ENCODE measurements at places on chromosomes 12 and 14.

- no peak for DNase-seq
Observed at GRCh38 chr14:99612071-99612737, 8.2 kb upstream of the CCDC85C start.

- DNase-seq = no peak
Observed at GRCh38 chr12:13275241-13276085, 78.9 kb downstream of the EMP1 start.

GRCh38 chr14:81137316-81137715 lies 83.4 kb downstream of the GTF2A1 start:
- no peak for DNase-seq

- peak; percentile 50 for DNase-seq
Observed at GRCh38 chr12:25130741-25131188, 64.2 kb downstream of the DNAI7 start.

- no peak for DNase-seq
Observed at GRCh38 chr14:59028476-59029202, 159.8 kb upstream of the DAAM1 start.

- no peak for DNase-seq
Observed at GRCh38 chr12:69511469-69512267, 41.5 kb downstream of the FRS2 start.

- DNase-seq = no peak
Observed at GRCh38 chr14:104298458-104298857, 160.1 kb downstream of the KIF26A start.

DNA sequence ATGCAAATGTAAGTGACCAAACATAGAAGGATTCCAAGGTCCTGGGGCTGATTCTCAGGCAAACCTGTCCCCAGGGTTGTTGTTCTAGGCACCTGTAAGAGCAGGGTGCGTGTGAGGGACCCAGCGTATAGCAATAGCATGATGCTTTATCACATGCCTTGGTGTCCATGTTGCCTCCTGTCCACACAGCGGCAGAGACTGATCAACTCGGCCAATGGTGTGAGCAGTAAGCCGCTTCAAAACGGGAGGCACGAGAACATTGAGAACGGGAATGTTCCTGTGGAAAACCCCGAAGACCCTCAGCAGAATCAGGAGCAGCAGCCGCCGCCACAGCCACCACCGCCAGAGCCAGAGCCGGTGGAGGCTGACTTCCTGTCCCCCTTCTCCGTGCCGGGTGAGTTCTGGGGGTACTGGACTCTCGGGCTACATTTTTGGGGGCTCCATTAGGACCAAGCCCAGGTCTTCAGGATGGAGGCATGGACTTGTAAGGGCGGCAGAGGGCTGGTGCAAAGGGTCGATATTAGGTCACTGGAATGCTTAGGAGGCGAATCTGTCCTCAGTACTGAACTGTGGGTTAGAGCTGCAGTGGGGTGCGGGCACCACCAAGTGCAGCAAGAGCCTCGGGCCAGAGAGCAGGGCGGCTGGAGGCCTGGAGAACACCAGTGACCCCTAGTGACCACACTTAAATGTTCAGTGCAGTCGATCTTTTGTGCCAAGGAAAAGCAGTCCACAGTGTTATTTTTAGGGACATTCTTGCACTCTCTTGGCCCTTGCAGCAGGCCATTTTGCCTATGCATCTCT lies 57.2 kb upstream of the RIN3 start:
- no peak for DNase-seq

- no peak for DNase-seq
Observed at GRCh38 chr12:8687846-8688601, 9.8 kb upstream of the RIMKLB start.

GRCh38 chr12:23847857-23848256 lies 101.6 kb downstream of the SOX5 start:
- no peak for DNase-seq

DNA sequence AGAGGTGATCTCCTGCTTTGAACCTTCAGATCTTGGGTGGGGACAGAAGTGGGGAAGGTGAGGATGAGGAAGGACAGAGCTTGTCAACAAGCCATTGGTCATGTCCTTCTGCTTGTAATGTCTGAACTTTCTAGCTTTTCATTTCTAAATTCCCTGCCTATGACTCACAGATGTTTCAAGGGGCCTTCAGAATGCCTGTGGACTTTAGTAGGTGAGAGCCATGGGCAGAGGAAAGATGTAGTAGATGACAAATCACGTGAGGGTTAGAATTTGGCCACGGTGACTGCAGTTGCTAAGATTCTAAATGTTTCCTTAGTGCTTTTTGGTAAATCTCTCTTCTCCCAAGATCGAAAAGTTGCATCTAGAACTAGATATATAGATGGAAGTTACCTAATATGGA lies 18.7 kb upstream of the CREBL2 start:
- DNase-seq = no peak

DNA sequence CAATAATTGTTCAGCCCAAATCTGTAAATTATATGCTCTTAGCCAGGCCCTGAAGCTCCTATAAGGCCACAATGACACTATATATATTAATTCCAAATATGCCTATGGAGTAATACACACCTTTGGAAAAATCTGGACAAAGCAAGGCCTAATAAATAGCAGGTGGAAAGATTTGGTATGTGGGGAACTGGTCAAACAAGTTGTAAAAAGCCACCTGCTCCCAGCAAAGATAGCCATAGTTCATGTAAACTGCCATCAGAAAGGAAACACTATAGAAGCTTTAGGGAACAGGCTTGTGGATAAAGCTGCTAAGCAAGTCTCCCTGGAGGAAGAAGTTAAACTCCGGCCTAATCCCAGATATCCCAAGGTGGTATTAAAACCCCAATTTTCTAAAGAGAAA lies 29.7 kb downstream of the PRMT8 start:
- no peak for DNase-seq

DNA sequence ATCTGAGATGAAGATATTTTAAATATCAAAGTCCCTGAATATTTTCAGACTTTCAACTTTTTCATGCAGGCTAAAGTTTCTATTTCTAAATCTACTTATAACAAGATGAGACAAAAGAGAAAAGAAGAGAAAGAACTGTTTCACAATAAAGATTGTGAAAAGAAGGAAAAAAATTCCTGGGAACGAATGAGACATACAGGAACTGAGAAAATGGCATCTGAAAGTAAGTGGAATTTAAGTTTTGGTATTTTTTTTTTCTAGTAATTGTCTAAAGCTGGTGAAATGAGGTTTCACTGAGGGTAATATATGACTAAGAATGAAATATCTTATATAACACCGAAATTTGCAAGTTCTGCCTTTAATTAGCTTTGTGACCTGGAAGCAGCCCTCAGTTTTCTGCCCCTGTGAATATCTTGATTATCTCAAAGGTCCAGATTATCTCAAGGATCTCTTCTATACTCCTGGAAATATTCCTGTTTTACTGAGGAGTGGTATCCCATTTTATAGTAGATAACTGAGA lies 55.7 kb upstream of the PRPF39 start:
- DNase-seq = no peak

DNA sequence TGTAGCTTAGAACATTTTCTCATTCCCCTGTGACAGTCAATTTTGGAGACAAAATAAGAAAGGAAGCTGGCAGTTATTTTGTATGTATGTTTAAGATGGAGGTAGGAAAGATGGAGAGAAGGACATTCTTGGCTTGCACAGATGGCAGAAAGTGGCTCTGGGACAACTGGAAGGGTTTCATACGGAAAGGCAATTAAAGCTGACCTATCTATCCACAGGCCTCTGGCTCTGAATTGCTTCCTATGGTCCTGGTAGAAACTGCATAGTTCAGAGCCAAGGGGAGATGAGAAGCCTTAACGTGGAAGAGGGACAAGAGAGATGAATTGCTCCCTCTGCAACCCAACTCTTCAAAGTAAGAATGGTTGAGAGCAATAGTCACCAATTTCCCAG lies 8.0 kb upstream of the NPFF start:
- DNase-seq = no peak

DNA sequence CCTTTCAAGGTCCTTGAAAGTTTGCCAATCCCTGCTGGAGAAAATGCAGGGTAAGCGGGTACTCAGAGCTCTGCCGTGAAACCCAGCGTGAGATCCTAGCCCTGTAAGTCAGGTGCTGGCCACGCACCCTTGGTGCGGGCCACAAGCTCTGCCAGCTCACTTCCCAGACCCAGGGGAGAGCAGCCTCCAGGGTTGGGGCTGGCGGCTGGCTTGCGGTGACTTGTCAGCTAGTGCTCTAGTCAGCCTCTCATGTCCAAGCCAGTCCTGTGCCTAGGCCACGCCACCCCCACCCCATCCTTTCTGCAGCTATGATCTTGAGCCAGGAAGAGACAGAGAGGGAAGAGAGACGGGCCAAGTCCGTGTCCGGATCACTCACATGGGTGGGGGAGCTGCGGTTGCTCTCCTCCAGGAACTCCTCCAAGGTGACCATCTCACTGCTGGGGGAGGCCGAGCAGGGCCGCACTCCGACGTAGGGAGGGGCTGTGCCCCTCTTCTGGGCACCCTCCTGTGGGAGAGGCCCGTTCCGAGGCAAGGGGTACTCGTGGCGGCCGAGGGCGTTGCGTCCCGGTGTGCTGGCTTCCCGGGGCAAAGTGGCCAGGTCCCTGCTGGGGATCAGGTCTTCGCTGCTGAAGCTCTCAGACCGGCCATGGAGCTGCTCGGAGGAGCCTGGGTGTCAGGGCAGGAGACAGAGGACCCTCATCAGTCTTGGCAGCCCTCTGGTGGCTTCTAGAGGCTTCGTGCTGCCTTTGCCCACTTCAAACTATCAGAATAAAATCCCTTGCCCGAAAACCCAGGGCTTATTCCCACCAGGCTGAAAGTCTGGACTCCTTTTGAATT lies 33.3 kb upstream of the GPR68 start:
- DNase-seq = no peak

- DNase-seq = no peak
Observed at GRCh38 chr14:105436891-105437722, 17.5 kb downstream of the MTA1 start.

DNA sequence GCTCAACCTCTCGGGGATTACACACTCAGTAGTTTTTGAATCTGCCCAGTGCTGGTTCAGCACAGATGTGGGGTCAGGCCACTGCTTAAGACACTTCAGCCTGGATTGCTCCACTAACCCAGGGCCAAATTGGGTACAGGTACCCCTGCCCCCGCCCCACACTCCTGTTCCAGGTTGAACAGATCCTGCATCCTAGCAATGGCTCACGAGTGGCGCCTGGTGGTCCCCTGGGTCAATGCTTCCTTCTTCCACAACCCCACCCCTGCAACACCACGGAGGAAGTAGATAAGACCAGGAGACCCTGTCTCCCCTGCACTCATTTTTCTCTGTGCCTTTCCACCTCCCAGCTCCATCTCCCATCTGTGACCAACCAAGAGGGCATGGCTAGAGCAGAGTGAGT lies 108.4 kb downstream of the ESRRB start:
- no peak for DNase-seq

- DNase-seq = no peak
Observed at GRCh38 chr14:26987744-26988363, 390.0 kb upstream of the NOVA1 start.

- peak; percentile 92 for DNase-seq
Observed at GRCh38 chr14:23469127-23469905, at the start of gene NGDN. TSS of gene NGDN (plus strand) at chr14:23469703. CDS start at chr14:23469716, 13 bp downstream.

DNA sequence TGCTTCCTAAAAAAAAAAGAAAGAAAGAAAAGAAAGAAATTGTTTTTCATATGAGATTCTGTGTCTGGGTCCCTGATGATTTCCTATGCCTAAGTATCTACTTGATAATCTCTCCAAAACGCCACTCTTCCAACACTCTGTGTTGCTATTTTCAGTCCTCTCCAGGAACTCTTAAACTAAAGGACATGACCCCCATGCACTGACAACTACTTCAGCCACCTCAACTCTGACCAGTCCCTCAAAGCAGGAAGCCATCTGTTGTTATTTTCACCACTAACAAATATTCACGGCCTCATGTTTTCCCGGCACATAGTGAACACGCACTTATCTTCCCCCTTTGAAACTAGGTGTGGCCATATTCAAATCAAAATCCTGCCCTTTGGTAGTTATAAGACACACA lies 259.3 kb downstream of the PPFIA2 start:
- DNase-seq = no peak

DNA sequence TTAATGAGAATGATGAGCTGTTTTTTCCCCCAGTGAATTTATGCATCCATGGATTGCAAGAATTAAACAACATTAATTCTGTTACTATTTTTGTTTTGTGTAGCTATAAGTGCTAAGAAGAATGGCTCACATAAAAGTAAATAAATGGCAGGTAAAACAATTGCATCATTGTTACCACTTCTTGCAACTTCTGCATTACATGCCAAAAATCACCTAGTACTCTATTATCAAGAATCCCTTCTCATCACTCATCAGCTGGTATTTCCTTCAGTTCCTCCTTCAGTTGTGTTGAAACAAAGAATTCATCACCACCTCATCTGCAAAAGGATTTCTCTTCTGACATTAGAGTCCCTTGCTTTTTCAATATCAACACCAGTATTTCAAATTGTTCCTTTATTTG lies 773 bp downstream of the A2M start:
- no peak for DNase-seq

DNA sequence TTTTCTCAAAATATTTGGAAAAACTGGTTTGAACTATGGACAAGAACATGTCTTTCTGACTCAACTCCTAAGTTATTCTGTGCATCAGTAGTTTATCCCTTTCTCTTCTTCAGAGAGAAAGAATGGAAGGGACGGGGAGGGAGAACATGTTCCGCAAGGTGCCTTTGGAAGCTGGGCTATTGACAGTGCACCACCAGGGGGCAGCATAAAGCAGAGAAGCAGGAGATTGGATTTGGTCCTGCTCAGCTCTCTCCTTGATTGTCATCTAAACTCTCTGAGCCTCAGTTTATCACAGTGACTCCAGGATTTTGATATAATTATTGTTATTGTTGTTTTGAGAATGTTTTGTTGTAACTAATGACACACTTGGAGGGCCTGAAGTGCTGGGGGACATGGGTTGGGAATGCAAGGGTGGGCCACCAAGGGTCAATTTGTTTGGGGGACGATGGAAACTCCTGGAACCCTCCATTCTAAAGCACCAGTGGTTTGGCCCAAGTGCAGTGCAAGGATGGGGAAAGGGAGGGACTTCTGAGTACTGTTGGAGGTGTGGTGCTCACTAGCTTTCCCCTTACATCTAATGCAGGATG lies 45.3 kb upstream of the ANO6 start:
- DNase-seq = peak; percentile 63

GRCh38 chr14:101585211-101585610 lies 23.9 kb downstream of the DIO3 start:
- no peak for DNase-seq

DNA sequence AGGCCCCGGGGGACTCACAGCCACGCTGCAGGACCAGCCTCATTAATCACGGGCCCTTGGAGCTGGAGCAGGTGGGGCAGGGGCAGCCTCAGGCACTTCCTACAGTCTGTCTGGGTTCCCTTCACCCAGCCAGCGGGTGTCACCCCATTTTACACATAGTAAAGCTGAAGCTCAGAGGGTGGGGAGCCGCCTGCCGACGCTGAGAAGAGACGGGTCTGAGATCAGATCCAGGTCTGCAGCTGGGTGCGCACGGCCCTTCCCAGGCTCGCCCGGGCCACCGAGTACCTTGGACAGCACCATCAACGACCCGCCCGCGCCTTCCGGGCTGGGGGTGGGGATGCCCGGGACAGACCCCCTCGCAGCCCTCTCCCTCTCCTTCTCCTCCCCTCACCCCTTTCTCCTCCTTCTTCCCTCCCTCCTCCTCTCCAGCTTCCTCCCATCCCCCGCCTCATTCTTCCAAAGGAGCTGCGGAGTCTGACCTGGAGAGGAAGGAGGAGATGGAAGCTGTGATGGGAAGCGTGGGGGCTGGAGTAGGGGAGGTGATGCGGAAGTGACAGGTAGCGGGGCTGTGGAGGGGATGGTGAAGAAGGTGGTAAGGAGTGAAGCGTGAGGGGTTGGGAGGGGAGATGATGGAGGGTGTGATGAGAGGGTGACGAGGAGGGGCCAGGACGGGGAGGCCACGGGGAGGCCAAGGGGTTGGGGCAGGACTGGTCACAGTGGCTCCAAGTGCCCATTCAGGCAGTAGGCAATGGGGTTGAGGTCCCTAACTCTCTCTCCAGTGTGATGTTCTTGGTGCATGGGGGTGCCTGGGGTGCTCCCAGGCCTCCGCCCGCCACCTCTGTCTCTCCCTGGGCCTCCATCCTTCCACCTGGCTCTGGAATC lies 8.8 kb downstream of the DTX1 start:
- DNase-seq = no peak

All from stimulated activated naive CD4-positive, alpha-beta T cell (primary cell).